ENCODE measurements at places on chromosomes 12 and 14.

GRCh38 chr12:92973614-92974013 lies 44.5 kb upstream of the EEA1 start:
- peak; percentile 64 for DNase-seq

DNA sequence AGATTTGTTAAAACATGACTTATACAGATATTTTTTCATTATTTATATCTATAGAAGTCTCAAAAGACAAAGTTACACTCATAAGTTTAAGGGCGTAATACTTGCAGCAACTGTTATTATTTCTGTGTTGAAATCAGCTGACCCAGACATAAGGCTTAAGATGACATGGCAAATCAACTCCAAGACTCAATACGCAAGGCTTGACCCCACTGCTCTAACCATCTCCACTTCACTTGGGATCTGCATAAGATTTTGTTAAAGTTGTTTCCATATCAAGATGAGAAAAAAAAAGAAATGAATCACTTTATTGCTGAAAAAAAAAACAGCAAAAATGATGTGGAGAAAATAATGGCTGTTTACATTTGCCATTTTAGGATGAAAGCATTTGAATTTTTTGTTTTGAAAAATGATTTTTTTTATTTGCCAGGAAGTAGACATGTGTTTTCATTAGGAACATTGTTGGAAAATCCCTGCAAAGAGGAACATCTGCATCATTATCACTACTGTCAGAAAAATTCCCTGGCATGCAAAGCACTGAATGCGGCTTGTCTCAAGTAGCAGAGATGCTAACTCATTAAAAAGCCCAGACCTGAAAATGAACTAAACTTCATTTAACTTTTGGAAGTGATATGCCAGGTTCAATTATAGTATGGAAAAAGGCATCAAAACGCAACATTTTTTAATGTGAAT lies 73.5 kb downstream of the LIN7A start:
- DNase-seq, result peak; percentile 21

- DNase-seq, result peak; percentile 72
Measured at GRCh38 chr12:111757361-111758119, 9.2 kb upstream of the ALDH2 start.

GRCh38 chr12:32002848-32003493 lies 43.8 kb downstream of the RESF1 start:
- no peak for DNase-seq

GRCh38 chr12:76674669-76675315 lies 89.1 kb upstream of the ZDHHC17 start:
- no peak for DNase-seq

GRCh38 chr12:52090291-52090690 lies 10.8 kb downstream of the SMIM41 start:
- no peak for DNase-seq

DNA sequence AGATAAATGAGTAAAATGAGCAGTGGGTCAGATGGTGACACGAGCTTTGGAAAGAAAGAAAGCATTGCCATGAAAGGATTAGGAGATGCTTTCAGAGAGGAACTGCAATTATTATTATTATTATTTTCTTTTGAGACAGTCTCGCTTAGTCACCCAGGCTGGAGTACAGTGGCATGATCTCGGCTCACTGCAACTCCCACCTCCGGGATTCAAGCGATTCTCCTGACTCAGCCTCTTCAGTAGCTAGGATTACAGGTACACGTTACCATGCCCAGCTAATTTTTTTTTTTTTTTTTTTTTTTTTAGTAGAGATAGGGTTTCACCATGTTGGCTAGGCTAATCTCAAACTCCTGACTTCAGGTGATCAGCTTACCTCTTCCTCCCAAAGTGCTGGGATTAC lies 77.4 kb downstream of the ST8SIA1 start:
- no peak for DNase-seq

DNA sequence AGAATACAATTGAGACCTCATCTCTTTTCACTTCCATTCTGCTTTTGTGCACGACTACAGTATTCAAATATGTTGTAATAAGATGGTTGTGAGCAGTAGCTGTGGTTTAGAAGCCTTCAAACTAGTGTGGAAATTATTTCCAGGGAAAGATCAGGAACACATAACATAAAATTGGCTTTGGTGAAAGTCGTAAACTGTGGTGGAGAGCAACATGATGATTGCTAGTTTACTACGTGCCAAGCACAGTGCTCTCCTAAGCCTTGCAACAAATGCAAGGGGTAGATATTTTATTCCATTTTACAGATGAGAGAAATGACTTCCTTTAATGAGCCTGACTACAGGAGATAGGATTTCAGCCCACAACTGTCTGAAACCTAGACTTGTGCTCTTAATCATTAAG lies 172.4 kb upstream of the LMNTD1 start:
- DNase-seq, result no peak

GRCh38 chr14:66649498-66649897 lies 141.6 kb downstream of the GPHN start:
- DNase-seq, result no peak

DNA sequence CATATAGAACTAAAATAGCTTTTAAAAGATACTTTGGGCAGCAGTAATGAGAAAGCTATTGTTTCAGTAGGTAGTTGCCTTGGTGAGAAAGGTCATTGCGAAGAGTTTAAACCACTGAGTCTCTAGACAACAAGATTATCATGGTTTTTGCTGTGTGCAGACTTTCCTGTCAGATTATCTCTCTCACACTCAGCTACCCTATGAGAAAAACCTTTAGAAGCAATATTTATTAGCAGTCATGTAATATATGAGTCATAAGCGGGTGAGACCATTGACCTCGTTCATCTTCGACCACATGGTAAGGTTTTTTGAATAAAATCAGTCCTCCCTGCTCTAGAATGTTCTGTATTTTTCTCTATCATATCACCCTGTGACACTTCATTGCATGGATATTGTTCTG lies 59.9 kb downstream of the GPR65 start:
- DNase-seq, result no peak
